ENCODE measurements at places on chromosomes 2 and 18.

GRCh38 chr2:191931329-191931728, 84.4 kb upstream of the CAVIN2 start:
- DNase-seq = no peak
- H3K4me1 ChIP-seq = no peaks in the 10 kb centered on the region
- no peak overlapping the region for H3K4me3 ChIP-seq
- no peaks in the 10 kb centered on the region for H3K27me3 ChIP-seq
- H3K36me3 ChIP-seq = no peaks in the 10 kb centered on the region

DNA sequence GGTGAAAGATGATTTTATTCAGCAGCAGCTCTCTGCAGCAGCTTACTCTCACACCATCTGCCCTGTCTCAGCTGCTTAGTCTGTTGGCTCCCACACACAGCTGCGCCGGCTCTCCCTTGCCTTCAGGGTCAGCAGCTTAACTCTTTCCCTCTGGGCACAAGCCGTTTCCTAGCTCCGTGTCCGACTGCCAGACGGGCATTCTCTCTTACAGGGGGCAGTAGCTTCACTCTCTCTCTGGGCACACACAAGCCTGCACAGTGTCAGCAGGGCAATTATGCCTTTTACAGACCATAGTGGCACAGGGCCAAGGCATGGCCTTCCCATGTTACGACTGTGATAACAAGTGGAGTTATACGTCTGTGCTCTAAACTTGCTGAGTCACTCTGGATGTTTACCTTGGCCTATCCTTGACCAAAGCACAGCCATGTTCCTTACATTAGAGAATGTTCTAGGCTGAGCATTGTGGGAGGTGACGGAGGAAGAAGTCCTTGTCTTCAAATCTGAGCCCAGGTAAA, 31.7 kb downstream of the PCARE start:
- H3K27ac ChIP-seq = no peak overlapping the region
- peaks cover 4% of the 10 kb centered on the region for H3K4me1 ChIP-seq
- DNase-seq = peak; percentile 35
- H3K4me3 ChIP-seq = no peak overlapping the region
- H3K36me3 ChIP-seq = no peaks in the 10 kb centered on the region

DNA sequence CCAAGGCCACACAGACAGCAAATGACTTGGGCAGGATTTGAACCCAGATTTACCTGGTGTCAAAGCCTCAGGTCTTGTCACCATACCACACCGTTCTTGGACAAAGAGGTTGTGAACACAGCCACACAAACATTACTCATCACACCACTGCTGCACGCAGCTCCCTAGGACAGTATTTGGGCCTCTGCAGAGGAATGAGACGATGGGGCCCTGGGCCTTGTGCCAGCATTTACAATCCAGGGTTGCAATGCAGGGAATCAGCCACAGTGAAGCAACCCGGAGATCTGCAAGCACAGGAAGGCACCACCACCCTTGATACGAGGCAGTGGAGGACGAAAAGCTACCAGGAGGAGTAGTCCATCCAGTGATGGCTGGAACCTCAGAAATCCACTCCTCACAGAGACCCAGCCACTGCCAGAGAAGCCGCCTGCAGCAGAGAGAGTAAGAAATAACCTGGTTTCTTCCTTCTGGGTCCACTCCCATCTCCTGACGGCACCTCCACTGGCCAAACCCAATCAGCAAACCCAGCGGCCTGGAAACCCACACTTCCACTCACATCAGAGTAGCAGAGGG, 3.7 kb upstream of the MTCL1 start:
- no peaks in the 10 kb centered on the region for H3K36me3 ChIP-seq
- H3K4me1 ChIP-seq = no peaks in the 10 kb centered on the region
- H3K27ac ChIP-seq = no peak overlapping the region
- H3K27me3 ChIP-seq = no peaks in the 10 kb centered on the region

DNA sequence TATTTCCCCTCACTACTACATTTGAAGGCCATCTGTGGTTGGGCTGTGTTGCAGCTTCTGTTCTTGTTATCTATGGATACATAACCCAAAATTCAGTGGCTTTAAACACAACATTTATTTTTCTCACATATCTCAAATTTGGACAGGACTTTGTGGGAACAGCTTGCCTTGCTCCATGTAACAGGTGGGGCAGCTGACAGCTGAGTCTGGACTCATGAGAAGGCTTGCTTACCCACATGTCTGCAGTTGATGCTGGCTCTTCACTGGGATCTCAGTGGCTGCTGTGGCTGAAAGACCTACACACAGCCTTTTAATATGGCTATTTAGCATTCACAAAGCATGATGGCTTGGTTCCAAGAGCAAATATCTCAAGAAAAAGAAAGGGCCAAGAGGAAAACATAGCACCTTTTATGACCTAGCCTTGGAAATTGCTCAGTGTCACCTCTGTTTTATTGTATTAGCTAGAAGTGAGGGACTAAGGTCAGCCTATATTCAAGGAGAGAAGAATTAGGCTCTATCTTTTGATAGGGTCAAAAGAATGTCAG, 296.8 kb upstream of the ZNF521 start:
- no peaks in the 10 kb centered on the region for H3K27me3 ChIP-seq
- H3K4me3 ChIP-seq = no peak overlapping the region
- no peak overlapping the region for H3K27ac ChIP-seq
- H3K36me3 ChIP-seq = no peaks in the 10 kb centered on the region

DNA sequence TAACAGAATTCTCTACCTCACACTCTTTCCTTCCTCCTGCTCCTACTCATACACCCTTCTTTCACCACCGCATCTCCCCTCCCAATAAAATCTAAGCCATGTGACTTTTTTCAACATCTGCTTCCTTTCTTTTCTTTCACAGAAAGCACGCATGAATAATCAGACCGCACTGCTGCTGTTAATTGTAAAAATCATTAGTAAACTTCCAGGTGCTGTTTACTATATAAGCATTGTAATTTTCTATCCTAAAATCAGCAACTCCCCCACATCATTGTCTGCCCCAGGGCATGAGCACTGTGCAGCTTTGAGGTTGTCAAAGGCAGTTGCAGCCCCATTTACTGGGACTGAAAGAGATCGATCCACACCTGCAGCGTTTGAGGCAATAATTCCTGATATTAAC, 782.6 kb upstream of the ID2 start:
- no peaks in the 10 kb centered on the region for H3K4me1 ChIP-seq
- H3K4me3 ChIP-seq = no peak overlapping the region
- no peak for DNase-seq
- H3K27me3 ChIP-seq = no peaks in the 10 kb centered on the region
- no peaks in the 10 kb centered on the region for H3K36me3 ChIP-seq

GRCh38 chr18:13303756-13304364, 85.3 kb downstream of the LDLRAD4 start:
- H3K4me1 ChIP-seq = no peaks in the 10 kb centered on the region
- H3K27ac ChIP-seq = no peak overlapping the region
- no peak overlapping the region for H3K4me3 ChIP-seq
- no peaks in the 10 kb centered on the region for H3K36me3 ChIP-seq
- no peak for DNase-seq

All from uterus (tissue), 4 donors.